ENCODE measurements at places on chromosomes 1 and 21.

DNA sequence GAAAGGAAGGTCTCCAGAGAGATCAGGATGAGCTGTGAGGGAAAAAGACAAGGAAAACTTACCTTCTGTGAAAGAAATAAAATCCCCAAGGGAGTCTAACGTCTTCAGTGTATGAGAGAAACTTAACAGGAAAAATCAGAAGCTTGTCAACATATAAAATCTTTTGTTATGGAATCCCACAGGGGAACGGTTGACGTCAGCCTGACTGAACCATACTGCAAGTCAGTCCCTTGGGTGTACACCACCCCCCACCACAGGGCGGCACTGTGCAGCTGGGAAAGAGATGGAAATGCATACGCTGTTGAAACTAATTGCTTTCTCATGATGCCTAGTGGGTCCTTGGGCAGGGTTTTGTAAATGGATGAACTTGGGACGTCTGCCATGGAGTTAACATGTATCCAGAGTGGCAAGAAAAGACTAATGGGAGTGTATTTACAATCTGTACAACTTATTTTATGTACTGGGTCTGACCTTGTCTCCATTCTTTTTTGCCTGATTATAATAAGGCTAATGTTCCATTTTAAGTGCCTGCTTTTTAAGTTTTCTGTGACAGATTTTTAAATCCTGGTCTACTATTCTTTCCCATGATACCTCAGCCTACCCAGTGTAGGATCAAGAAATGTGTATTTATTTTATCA is 22.7 kb downstream of the UTP25 start:
- DNase-seq: peak; percentile 25

DNA sequence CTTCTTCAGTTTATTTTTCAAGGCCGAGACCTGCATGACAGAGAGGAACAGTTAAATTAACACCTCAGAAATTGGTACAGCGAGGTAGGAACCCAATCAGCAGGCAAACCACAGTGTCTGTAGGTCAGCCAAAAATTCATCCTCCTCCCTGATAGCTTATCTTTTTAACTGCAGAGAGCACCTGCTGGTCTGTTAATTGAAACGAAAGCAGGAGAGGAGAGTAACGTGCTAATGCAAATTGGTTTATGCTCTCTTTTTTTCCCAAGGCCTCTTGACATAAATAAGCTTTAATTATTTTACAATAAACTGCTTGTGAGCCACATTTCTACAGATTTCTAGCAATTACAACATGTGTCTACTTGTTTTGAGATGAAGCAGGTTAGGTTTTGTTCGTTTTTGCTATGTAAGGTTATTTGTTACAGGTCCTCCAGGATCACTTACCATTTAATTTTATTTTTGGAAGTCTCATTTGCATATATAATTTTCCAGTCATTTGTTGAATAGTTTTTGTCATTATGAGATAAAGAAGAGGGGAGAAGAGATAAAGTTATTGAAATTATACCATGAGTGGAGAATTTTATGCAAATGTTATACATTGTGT is 179.9 kb downstream of the DENND1B start:
- DNase-seq: no peak

GRCh38 chr1:120133228-120133927 is 42.9 kb downstream of the SEC22B start:
- no peak for DNase-seq

DNA sequence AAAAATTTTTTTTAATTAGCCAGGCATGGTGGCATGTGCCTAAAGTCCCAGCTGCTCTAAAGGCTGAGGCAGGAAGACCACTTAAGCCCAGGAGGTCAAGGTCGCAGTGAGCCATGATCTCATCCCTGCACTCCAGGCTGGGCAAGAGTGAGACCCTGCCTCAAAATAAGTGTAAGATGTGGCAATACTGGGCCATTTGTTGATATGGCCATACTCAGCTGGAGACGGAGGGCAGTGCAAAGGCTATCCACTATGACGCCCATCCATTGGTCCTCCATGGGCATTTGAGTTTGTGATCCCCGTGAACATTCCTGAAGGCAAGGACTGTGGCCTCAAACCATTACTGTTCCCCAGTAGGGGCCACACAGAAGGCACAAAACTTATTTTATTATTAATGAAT is 1.5 kb downstream of the CASP9 start:
- DNase-seq: peak; percentile 16
